ENCODE measurements at places on chromosomes 16 and 17.

DNA sequence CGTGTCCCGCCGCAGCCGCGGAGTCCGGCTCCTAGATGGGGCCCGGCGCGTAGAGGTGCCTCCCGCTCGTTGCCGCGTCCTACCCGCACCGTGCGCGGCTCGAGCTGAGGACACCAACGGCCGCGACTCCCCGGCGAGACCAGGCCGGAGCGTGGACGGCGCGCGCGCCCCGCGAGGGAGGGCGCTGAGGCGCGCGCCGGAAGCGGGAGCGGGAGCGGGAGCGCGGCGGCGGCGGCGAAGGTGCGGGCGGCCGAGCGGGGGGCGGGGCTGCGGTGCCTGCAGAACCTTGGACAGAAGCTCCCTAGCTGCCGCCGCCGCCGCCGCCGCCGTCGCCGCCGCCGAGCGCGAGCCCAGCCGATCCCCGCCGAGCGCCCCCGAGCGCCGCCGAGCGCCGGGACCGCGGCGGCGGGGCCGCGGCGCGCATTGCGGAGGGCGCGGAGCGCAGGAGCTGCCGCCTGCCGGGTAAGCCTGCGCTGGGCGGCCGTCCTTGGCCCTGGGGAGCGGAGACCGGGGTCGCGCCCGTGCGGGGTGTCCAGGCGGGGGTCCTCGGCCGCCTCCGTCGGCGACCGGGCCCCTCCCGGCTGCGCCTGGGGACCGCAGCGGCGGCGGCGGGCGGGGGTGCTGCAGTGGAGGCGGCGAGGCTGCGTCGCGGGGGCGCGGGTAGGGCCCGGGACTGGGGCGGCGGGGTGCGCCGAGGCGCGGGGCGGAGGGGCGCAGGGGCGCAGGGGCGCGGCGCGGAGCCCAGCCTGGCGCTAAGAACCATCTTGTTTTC is at the start of gene CDK5R1:
Gene CDK5R1 (plus strand): TSS at position 293 of the 772 bp plus-strand sequence. CDS start 628 bp downstream, outside the sequence.
- no peak for DNase-seq

GRCh38 chr17:79752175-79752574 is 21.4 kb downstream of the ENPP7 start:
- no peak for DNase-seq

- DNase-seq: no peak
Observed at GRCh38 chr17:76246080-76247066, 6.1 kb upstream of the RNF157 start.

- DNase-seq: no peak
Observed at GRCh38 chr17:37299257-37299980, 76.4 kb upstream of the C17orf78 start.

DNA sequence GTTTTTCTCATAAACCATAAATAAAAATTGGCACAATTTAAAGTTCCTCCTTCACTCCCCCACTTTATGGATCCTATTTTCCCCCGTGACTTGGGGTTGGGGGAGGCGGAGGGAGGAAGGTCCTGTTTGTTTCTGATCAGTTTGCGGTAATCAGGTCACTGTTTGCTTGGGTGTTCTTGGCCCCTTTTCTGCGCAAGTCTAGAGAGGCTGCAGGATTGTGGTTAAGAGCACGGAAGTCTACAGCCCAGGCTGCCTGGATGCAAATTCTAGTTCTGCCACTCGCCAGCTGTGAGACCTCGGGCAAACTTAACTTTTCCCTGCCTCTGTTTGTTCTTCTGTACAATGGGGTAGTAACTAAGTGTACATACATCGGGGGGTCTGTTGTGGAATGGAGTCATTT is 12.1 kb downstream of the ATP2C2 start:
- DNase-seq: no peak

GRCh38 chr16:88558457-88559442 is 11.5 kb upstream of the ZC3H18 start:
- DNase-seq: no peak

DNA sequence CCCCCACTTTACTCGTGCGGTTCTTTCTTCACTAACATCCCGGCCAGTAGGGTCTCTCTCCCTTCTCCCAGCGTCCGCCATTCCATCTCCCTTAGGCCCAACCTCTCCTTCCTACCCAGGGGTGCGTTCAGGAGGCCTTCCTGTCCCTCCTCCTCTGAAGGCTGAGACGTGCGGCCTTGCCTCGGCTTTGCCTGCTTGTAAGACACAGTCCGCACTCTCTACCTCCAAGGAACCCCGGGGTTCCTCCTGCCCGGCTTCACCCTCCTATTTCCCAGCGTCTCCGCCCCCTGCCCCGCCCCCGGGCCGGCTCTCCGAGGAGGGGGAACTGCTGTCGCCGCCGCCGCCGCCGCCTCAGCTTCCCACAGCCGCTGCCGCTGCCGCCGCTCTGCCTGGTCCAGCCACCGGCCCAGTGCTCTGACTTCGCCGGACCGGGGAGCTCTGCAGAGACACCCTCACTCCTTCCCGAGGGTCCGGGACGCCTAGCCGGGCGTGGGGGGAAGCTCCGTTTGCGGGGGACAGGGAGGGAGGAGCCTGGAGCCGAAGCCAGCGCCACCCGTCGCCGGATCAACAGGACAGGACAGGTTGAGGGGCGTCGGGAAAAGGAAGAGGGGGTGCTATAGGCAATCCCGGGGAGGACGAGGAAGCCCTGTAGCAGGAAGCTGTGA is 1.2 kb upstream of the FGF11 start:
- DNase-seq: peak; percentile 23

DNA sequence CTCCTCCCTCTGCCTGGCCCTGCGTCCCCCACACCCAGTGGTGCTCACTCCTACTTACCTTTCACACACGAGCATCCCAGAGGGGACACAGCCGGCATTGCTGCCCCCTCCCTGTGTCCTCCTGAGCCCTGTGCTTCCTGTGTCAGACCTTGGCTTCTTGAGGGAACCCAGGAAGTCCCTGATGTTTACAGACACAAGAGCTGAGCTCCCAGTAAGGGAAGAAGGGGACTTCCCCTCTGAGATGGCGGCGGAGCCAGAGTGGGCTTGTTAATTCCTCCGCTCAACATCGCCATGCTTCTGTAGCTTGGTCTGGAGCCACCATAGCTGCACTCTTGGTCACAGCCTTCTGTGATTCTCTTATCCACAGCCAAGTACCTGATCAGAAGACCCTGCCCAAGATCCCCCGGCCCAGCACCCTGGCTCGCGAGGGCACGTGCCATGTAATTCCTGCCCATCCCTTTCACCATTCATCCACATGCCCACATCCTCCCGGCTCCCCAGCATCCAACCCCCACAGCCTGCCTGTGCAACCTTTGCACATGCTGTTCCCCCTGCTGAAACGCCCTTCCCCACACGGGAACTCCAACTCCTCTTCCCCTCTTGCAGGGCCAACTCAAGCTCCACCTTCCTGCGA is 127.4 kb upstream of the FOXF1 start:
- no peak for DNase-seq

DNA sequence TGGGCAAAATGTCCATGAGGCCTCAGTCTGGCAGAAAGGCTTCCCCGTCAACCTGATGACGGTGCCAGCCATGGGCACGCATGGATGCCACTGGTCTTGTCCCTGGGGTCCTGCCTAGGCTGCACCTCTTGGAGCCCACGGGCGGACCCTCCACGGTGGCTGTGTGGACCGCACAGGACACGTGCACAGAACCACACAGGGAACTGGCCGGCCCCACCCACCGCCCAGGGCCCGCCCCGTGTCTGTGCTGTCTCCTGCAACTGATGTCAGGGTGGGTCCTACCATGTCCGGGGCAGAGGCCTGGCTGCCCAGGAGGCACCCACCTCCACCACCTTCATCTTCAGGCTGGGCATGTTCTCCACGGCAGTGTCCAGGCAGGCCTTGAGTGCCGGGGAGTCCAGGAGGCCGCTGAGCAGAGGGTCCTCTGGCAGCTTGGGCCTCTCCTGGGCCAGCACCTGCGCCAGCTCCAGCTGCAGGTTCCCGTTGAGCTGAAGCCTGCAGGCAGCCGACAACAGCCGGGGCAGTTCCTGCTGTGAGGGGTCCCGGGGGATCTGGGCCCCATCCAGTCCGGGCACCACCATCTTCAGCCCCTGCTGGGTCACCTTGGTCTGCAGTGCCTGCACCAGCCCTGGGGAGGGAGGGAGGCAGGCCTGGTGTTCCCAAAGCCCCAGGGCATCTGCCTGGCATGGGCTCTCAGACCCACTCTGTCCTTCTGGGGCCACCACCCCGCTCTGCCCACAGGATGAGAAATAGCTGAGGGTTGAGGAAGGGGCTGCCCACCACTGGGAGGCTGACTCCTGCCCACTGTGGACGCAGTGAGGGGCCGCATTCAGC is 11.9 kb downstream of the FASN start:
- no peak for DNase-seq

DNA sequence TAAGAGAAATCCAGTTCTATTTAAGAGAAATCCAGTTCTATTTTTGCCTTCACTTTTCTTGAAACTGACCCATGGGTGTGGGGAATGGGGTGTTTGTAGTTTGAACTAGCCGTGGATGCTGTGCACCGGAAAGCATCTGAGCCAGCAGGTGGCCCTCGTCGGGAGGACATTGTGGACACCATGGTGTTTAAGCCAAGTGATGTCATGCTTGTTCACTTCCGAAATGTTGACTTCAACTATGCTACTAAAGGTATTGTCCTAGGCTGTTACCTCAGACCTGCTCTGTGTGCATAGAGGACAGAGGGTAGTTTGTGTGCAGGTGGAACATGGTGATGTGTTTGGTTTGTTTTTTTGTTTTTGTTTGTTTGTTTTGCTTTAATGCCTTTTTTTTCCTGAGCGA is 3.3 kb downstream of the ATXN2L start:
- no peak for DNase-seq

DNA sequence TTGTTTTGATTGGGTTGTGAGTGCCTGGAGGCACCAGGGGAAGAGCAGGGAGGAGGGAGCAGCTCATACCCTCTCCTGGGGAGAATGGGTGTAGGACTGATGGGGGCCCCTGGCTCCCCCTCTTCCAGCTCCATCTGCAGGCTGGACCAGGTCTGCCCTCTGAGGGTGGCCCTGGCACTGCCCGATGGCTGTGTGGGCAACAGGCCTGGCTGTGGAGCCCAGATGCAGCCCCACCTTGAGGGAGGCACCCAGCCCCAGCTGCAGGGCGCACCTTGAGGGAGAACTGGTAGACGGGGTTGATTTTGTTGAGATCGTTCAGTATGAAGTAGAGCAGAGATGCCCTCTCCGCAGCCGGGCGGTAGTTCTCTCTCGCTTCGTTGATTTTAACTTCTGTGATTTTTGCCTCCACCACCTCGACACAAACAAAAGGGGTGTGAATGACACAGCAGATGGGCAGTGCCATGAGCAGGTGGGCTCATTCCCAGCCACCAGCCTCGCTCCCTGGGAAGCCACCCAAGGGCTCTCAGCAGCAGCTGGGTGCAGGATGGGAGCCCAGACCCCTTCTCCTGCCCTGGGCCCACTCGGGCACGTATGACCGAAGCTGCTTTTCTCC is 71.6 kb downstream of the PGS1 start:
- DNase-seq: no peak

DNA sequence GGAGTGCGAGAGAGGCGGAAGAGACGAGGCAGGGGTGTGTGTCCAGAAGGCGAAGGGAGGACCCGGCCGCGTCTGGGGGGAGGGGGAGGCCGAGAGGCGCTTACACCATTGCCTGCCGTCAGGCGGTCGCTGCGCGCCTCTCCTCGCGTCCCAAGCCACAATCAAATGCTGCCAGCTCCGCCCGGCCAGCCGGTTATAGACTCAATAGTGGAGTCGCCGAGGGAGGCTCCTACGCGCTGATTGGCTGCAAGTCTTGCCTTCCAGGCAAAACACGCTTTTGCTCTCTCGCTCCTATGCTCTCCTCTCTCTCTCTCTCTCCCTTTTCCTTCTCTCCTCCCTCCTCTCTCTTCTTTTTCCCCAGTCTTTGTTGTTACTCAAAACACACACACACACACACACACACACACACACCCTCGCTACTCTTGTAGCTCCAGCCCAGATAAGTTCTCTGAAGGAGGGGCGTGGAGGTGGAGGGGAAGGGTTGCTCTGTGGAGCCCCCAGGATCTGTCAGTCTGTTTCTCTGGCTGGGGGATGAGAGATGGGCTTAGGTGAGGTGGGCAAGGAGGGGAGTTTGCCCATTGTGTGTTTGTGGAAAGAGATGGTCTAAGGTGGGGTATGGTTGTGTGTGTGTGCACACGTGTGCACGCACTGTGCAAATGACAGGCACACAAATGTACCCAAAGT is at the start of gene DLX3:
Gene DLX3 (minus strand): TSS at position 170 of the 684 bp plus-strand sequence. CDS start 226 bp downstream, outside the sequence.
- no peak for DNase-seq

GRCh38 chr16:6698548-6698947 is 634.1 kb upstream of the RBFOX1 start:
- no peak for DNase-seq

Measured in stimulated activated CD8-positive, alpha-beta memory T cell treated with anti-CD3 and anti-CD28 coated beads, Interleukin-7, amount 100 ng/mL, for 1 hour (primary cell).